ENCODE measurements at places on chromosomes 3 and 15.
A peak's percentile ranks its signal among the peaks of the same experiment; 100 is the strongest.

- no peaks in the 10 kb centered on the region for H3K4me1 ChIP-seq
- no peaks in the 10 kb centered on the region for H3K27me3 ChIP-seq
- no peaks in the 10 kb centered on the region for H3K36me3 ChIP-seq
These were observed 109.7 kb upstream of the FAM3D start for GRCh38 chr3:58776231-58776630.

- H3K36me3 ChIP-seq = no peaks in the 10 kb centered on the region
- no peaks in the 10 kb centered on the region for H3K4me1 ChIP-seq
- no peaks in the 10 kb centered on the region for H3K27me3 ChIP-seq
- H3K27ac ChIP-seq = no peak within 1 kb of the TSS
These were observed at the start of gene KCNMB2 for GRCh38 chr3:178536211-178537079. TSS of gene KCNMB2 (plus strand) at chr3:178536436.

GRCh38 chr3:32374788-32375595, 16.7 kb upstream of the CMTM7 start:
- H3K36me3 ChIP-seq = no peaks in the 10 kb centered on the region
- DNase-seq = peak; percentile 80
- no peaks in the 10 kb centered on the region for H3K4me1 ChIP-seq
- H3K27me3 ChIP-seq = no peaks in the 10 kb centered on the region
- no peak overlapping the region for H3K27ac ChIP-seq
- H3K4me3 ChIP-seq = no peak overlapping the region

DNA sequence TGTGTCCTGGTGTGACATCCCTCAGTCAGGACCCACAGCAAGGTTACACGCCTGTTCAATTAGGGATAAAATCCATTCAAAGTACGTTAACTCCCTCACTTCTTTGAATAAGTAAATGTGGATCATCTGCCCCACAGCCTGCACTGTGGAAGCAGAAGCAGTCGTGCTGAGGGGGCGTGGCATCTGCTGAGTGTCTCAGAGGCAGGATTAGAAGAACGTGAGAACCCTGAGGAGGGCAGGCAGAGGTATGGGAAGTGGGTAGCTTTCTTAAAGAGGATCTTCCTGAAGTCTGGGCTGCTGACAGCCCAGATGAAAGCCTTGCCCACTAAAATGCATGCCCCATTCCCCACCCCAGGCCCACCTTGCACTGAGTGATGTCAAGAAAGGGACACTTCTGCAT, 28.5 kb downstream of the CRABP1 start:
- H3K4me3 ChIP-seq = no peak overlapping the region
- no peaks in the 10 kb centered on the region for H3K4me1 ChIP-seq
- H3K36me3 ChIP-seq = no peaks in the 10 kb centered on the region
- no peak overlapping the region for H3K27ac ChIP-seq
- H3K27me3 ChIP-seq = no peaks in the 10 kb centered on the region

DNA sequence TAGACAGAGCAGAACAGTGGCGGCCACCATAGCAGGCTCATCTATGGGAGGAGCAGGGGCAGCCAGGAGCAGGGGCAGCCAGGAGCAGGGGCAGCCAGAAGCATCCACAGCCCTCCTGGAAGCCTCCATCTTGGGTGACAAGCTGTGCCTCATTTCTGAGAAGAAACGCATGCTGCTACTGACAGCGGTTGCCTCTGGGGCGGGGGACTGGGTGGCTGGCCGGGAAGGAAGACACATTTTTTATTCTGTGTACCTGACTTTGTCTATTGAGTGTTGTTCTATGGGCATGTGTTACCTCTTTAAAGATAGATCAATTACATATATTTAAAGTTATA, 71.5 kb upstream of the KLF13 start:
- H3K36me3 ChIP-seq = no peaks in the 10 kb centered on the region
- H3K4me3 ChIP-seq = no peak overlapping the region
- H3K27ac ChIP-seq = no peak overlapping the region
- no peaks in the 10 kb centered on the region for H3K4me1 ChIP-seq
- no peaks in the 10 kb centered on the region for H3K27me3 ChIP-seq
- DNase-seq = no peak

All from adrenal gland (tissue), 19 donors.